IPS DF 6.9 (cell line): ENCODE measurements at places on chromosomes 2 and 18.

GRCh38 chr18:62368100-62368499 lies 43.0 kb downstream of the TNFRSF11A start:
- DNase-seq: no peak

- no peak for DNase-seq
Measured at GRCh38 chr2:118731413-118731812, 116.0 kb downstream of the EN1 start.

- DNase-seq: no peak
Measured at GRCh38 chr18:35729991-35730668, 148.6 kb downstream of the GALNT1 start.

DNA sequence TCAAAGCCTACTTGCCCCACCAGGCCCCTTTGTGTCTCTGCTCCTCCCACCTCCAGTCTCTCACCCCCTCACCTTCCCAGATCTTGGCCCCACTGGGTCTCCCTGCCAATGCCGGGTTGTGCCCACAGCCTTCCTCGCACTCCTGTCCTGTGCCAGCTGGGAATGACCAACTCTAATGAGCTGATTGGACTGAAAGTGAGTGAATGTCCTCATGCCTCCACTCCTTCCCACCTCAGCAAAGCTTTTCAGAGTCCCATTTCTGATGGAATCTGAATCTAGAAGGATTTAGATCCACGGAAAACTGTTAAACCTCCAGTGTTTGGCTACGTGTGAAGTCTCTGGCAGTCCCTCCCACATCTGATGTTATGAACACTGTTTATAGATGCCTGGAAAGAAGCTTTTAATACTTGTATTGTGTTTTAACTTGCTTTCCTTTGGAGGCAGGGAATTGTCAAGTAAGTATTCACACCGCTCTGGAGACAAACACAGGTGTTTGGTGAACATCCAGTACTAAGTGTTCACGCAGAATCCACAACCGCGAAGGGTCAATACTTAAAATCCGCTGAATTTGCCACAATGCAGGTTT lies 103.9 kb downstream of the RTN4 start:
- no peak for DNase-seq

- DNase-seq: no peak
Measured at GRCh38 chr2:19362094-19362754, 3.8 kb upstream of the OSR1 start.

DNA sequence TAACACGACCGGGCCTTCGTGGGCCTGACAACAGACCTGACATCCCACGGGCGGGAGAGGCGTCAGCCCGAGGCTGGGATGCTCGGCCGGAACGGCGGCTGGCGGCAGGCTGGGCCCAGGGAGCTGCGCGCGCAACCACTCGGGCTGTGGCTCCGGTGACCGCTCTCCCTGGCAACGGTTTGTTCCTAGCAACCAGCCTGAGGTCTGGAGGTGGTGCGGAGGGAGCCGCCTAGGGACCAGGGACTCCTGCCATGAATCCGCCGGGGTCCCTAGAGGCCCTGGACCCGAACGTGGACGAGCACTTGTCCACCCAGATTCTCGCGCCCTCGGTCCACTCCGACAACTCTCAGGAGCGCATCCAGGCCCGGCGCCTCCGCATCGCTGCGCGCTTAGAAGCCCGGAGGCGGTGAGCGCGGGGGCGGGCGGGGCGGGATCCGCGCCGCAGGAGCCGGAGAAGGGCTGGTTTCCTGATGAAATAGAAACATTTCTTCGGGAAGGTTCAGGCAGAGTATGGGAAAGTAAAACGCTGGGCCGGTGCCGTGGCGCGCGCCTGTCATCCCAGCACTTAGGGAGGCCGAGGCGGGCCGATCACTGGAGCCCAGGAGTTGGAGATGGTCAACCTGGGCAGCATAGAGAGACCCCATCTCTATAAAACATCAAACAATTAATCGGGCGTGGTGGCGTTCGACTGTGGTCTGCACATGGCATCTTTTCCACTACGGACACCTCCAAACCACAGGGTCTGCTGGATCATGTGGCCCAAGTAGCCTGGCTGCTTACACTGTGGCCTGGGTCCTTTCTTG lies at the start of gene DRC1:
Gene DRC1, plus strand, starts transcription at position 182 of the 803 bp plus-strand sequence. Its CDS starts 70 bp downstream, at position 252.
- peak; percentile 87 for DNase-seq

DNA sequence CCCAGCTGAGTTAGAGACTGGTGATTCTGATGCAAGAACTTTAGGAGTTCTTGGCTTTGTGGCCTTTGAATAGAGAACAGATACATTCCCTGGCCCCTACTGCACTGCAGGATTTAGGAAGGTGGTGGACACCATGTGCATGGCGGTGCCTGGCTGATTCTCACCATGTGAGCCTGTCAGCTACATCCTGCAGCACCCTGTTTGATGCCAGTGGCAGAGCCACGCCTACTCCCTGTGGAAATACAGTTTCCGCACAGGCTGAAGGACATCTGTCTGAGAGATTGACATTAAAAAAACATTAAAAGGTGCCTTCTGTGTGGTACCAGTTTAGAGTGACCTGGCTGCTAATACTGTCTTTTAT lies 50.0 kb downstream of the KCNE4 start:
- DNase-seq: no peak

DNA sequence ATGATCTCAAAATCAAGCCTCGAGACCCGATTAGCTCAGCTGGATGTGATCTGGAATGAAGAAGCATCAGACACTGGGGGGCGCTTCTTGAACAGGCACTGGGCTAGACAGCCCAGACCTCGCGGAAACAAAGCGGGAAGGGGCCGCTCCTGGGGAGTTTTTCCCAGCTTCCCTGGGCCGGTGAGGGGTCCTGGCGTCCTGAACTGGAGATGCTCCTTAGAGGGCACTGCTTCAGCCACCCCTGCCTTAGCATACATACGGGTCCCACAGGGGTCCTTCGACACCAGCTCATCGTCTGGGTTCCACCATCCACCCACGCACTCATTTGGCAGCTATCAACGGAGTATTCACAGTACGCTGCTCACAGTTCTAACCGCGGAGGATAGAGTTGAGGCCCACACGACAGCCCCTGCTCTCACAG lies 146.7 kb downstream of the TSN start:
- DNase-seq: peak; percentile 18

DNA sequence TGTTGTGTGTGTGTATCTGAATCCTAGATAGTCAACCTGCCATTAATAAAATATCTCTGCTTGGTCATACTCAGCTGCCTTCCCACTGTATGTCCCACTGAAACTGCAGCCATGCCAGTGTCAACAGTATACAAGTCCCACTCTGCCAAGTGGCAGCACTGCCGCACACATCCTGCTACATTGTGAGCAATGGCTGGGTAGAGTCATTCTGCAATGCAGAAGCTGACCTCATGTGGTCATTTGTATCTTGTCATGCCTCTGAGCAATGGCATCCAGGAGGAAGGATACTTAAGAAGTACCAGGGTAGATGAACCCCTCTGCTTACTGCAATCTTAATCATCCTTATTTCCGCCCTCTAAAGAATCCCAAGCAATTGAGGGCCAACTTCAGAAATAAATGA lies 302.2 kb upstream of the DDX18 start:
- DNase-seq: no peak

DNA sequence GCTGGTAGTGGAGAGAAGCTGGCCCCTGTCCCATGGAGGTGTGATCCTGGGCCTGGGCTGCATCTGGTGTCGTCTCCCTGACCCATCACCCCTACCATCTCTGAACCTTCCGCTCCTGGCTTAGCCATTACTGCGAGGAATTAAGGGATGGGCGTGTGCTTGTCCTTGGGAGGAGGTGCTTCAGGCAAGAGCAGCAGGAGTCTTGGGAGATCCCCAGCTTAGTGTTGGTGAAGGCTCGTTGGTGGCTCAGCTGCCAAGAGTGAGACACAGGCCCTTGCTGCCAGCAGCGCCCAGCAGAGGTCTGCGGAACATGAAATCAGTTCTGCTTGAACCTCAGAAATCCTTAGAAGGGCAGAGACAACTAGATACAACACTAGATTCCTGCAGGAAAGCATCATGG lies 59.9 kb upstream of the TGFA start:
- no peak for DNase-seq

DNA sequence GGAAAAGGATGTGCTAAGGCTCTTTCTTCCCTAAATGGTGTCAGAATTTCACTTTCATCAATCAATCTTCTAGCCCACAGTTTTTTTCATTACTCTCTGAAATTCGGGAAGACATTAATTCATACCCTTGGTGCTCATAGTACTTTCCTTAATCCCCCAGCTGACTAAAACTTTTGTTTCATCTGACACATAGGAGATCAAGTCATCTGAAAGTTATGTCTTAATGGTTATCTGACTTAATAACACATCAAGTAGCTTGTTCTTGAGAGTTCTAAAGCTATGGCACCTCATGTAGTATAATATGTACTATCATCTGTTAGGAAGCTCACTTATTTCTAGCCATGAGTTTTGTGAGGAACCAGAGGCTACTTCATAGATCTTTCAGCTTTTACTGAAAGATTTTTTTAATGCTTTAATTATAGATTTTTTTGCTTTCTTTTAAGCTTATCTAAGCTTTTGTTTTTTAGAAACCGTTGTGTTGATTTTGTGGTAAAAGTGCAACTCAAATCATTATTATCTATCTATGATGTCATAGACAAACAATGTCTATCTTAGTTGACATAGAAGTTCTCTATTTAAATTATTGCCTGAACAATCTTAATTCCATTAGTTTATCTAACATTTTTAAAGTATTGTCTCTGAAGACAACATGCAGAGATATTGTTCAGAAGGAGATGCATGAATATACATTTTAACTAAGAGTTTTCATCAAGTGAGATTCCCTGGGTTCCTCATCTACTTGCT lies 93.6 kb upstream of the UBXN4 start:
- no peak for DNase-seq

GRCh38 chr2:225017713-225018112 lies 24.6 kb downstream of the DOCK10 start:
- DNase-seq: no peak

DNA sequence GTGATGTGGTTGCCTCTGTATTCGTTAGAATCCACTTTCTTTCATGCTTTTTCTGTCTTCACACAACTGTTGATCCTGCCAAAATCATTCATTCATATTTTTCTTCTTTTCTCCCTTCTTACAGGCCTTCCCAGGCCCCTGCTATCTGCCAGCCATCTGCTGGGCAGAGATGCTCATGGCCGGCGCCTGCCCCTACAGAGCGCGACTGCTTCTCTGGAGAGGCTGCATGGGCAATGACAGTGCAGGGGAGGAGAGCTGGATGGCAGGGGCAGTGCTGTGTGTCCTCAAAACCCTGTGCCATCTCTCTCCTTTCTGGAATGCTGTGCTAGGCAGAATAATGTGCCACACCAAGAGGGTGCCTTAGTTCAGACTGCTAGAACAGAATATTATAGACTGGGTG lies 125.2 kb downstream of the INHBB start:
- no peak for DNase-seq

- DNase-seq: no peak
Measured at GRCh38 chr2:180184506-180184905, 177.4 kb upstream of the CWC22 start.

DNA sequence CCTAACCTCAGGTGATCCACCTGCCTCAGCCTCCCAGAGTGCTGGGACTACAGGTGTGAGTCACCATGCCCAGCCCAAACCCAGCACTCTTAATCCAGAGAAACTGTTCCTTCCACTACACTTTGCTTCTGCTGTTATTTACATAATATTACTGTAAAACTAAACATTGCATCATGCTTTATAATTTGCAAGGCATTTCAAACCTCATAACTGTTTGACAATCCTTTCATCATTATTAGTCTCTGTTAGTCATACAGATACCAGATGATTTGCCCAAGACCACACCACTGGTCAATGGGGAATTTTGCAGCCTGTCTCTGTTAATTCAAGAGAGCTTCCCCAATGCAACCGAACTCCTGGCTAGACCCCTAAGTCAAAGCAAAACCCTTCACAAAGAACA lies 338.3 kb downstream of the ALK start:
- DNase-seq: no peak

DNA sequence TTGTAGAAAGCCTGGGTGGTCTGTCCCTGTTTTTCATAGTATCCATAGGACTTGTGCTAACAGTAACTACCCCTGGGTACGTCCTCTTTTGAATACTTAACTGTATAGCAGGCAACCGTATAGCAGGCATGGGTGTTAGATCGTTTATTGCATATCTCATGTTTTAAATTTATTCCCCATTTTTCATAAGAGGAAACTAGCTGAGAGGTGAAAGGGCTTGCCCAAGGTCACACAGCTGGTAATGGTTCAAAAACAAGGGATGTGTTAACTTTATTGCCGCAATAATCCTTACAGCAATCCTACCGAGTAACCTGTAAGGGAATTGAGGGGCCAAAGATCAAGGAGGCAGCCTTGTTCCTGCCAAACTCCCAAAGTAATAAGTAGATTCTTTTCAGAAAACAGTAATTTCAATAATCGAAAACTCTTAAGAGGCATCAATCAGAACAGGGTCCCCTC lies 990 bp upstream of the MGAT4A start:
- no peak for DNase-seq

GRCh38 chr2:68469935-68470334 lies 2.5 kb downstream of the APLF start:
- DNase-seq: no peak

GRCh38 chr2:9744256-9745004 lies 98.8 kb upstream of the TAF1B start:
- no peak for DNase-seq

DNA sequence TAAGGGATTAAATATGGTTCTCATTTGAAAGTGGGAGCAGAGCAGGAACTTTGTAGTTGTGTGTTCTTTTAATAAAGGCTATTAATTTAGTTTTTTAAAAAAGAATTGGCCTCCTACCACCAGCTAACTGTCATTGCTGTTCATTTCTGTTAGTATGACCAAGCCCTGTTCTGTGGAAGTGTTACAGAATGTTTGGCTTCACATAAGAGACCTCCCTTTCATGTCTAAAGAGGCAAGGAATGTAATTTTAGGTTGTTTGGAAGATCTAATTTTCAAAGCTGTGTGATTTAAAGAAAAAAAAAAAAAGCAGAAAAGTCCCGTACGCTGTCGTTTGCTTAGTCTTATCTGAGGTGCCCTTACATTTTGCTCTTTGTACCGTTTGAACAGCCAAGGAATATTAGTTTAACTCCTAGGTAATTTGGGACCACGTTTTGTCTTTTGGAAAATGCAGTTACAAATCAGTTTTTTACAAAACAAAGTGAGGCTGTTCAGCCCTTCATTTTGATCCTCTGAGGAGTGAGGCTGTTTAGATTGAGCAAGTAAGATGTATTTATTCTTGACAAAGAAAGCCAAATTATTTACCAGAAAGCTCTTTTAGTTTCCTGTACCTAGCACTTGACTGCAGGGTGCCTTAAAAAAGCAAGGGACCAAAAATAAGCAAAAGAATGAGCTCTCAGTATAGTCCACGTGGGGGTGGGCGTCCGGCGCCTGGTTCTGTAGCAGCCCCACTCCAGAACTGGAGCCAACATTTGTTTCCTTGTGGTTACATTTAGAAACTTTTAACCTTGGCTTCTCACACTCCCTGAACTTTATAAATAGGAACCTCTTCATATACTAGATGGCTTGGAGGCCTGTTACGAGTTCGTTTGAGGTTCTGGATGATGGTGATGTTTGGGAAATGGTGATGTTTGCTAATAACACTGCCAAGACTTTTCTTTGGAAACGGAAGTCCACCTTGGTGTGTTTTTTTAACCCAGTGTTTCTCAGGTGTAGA lies 136.2 kb downstream of the FMNL2 start:
- DNase-seq: no peak

DNA sequence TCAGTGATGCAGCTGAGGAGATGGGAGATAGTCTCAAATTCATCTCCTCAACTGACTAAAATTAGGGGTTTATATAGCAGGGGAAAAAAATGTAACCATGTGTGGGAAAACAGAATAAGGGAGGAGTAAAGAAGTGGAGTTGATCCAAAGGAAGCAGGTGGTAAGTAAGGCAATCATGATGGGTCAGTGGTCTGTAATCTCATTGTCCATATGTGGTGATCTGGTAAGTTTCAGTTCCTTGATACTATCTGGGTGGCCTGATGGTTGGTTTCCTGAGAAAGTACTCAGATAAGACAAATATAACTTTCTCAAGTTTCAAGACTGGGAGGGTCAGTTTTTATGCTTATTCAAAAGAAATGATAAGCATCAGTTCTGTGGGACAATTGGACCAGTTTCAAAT lies 312.3 kb upstream of the KCNJ3 start:
- no peak for DNase-seq
